ENCODE measurements at places on chromosomes 5 and 9.

GRCh38 chr5:56876327-56876726, 33.1 kb upstream of the SETD9 start:
- DNase-seq, result no peak

GRCh38 chr5:57317341-57317740, 143.5 kb downstream of the GPBP1 start:
- DNase-seq, result no peak

DNA sequence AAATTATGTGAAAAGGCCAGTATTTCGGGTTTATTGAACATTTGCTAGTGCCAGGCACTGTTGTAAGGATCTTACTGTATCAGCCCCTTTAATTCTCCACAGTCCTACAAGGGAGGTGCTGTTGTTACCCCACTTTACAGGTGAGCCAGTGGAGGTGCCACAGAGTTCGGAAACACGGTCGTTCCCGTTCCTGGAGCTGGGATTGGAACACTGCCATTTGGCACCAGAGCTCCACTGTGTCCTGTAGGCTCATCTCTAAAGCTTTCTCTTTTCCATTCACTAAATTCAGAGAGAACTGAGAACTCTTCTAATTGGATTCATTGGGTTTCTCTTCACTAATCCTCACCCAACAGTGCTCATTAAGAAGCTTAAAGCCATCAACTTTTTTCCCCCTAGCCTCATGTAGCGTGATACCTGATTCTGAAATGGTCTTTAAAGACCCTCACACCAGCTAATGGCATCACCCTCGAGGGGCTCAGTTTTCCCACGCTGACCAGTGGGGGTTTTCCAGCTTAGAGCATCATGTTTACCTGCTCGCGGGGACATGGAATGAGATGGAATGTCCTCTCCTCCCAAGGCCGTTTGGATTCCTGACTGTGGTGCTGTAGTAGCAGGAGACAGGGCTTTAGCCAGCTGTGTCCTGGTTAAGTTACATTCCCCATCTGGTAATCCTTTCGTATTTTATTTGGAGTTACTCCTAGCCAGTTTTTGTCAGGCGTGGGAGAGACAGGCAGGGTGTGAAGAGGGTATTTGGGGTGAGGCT, 5.8 kb downstream of the ERGIC1 start:
- no peak for DNase-seq

GRCh38 chr9:135494791-135495559, 5.5 kb upstream of the MRPS2 start:
- DNase-seq, result no peak

DNA sequence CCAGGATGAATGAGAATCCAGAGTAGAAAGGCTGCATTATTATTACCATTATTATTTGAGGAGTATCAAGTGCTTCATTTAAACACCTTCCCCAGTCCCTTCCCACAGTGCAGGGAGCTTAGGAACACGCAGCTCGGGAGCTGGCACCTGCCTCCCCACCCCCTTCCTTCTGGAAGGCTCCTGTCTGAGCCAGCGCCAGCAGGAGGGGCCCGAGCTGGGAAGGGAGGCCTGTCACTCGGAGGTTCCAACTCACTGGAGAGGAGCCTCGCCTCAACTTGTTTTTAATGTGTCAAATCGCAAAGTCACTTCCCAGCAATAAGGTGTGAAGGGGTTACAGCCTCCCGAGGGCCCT, 156.4 kb upstream of the IRX4 start:
- DNase-seq, result no peak

GRCh38 chr5:73110190-73110589, 10.2 kb upstream of the TMEM171 start:
- no peak for DNase-seq

DNA sequence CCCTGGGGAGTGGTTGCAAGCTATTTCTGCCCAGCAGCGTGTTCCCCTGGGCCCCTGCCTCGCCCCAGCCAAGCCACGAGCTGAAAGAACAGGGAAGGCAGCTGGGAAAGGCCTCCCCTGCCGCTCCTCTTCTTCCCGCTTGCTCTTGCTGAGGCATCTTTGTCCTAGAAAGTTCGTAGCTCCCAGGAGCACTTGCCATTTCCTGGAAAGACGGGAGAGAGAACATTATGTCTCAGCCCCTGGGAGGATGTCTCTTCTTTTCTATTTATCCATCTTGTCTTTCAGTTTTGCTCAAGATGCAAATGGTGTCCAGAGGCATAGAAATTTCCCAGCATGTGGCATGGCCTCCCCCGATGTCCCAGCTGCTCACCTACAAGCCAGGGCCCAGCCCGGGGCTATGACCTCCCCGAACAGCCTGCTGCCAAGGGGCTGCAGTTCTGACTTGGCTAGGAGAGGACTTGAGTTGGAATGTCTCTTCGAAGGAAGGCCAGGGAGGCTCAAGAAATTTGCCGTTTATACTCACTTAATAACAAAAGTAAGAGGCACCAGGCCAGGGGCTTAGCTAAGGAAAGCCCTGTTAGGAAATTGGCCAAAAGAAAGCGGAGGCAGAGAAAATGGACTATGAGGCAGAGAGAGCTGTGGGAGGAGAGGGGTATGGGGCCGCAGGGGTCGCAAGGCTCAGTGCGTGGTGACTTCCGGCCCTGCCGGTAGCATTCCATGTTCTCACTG, 87.3 kb downstream of the LIFR start:
- DNase-seq, result no peak

DNA sequence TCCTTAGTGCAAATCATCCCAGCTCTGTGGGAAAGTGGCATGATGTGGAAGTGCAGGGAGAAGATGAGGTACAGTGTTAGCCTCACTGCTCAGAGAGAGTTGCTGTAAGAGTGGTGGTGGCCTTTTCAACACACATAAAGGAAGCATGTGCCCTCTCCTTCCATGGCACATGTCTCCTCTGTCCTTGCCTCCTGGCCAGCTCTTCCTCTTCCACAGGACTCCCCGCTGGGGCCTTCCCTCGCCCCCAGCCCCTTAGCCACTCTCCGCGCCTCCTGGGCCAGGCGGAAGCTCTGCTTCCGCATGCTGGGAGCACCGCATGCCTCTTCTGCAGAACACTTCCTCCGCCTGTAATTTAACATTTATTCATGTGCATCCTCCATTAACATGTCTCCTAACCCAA, 4.8 kb upstream of the KCNMB1 start:
- DNase-seq, result no peak

GRCh38 chr5:13627673-13628454, 316.6 kb downstream of the DNAH5 start:
- no peak for DNase-seq

- no peak for DNase-seq
These were observed 769.7 kb downstream of the TAF11L14 start for GRCh38 chr5:18403941-18404438.

DNA sequence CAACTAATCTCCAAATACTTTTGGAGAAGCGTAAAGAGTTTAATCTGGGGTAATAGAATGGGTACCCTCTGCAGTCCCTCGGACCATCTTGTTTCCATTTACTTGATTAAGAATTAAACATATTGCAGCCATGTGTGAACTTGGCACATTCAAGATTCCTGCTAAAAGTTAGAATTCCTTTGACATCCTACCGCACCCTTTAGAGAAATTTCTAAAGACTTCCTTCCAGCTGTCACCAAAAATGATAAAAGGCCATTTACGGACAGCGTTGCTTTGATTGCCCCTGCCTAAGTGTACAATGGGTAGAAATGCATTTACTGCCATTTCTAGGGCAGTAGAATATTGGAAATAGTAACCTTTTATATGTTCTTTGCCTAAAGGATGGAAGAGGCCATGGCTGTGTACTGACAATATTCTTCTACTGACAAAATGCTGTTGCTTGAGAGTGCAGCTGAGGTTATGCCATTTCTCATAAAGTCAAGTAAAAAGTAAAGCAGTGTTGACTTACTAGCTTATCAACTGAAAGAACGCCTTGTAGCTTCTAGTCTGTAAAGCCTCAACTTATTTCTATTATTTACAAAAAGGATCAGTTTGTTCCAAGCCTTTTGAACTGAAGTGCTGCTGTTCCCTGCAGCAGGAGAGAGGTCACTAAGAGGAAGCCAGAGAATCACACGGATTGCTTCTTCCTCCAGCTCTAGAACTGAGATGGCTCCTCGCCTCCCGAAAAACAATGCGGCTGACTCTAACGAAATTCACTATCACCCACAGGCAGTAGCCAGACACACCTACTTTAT, 139.8 kb upstream of the BASP1 start:
- DNase-seq, result no peak

DNA sequence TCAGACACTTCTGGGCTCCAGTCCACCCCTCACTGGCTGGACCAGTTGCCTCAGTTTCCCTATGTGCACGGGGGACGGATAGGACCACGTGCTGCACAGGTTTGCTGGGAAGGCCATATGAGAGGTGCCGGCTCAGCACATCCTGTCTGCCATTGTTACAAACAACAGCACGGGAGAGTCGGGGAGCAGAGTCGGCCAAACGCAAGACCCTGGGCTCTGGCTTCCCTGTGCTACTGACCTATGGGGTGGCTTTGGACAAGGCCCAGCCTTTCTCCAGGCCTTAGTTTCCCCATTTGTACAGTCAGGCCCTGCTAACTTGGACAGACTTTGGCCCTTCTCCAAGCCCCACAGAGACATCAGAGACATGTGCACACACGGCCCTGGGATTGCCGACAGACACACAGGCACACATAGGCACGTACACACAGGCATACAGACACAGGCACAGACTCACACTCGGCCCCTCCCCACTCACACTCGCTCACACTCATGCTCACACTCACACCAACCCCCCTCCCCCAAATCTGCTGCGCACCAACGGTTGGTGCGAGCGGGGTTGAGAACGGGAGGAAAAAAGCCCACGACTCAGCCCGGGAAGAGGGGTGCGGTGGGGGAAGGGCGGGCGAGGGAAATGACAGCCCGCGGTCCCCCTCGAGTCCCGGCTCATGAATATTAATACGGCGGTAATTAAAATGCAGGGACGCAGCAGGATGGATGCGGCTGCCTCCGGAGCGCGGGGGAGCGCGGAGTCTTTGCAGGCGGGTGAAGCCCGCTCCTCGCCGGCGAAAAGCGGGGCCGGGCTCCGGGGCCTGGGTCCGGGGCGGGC, 133.0 kb downstream of the C9orf50 start:
- no peak for DNase-seq

DNA sequence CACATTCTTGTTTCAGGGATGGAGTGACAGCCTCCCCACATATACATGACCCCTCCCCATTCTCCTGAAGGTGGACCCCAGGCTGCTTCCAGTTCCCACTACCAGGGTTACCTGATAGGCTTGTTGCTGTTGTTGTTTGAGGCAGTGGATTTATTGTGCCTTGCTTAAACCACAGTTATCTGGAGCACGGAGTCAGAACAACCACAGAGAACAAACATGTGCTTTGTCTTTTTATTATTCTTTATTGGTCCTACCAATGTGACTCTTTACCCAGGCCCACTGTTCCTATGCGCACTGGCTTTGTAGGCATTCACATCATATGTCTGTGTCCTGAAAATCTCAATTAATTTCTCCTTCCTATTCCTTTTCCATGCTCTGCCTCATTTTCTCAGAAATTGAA, 41.2 kb upstream of the IPPK start:
- DNase-seq, result no peak

DNA sequence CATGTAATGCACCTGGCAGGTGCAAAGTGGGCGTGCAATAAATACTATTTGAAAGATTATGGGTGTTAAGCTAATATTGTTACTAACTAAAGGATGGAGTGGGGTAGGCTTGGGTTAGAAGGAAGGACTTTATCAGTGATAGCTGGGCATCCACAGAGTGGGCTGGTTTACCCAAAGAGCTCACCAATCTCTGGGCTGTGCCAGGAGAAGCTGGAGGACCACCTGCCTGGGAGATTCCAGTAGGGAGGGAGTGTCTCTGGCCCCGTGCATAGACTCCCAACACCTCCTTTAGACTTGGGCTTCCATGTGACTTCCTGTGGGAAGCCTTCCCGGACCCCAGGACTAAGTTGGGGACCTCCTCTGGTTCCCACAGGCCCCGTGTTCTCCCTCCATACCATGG, 5.6 kb upstream of the URM1 start:
- no peak for DNase-seq

- DNase-seq, result no peak
These were observed 5.2 kb downstream of the GFI1B start for GRCh38 chr9:132983491-132984201.

DNA sequence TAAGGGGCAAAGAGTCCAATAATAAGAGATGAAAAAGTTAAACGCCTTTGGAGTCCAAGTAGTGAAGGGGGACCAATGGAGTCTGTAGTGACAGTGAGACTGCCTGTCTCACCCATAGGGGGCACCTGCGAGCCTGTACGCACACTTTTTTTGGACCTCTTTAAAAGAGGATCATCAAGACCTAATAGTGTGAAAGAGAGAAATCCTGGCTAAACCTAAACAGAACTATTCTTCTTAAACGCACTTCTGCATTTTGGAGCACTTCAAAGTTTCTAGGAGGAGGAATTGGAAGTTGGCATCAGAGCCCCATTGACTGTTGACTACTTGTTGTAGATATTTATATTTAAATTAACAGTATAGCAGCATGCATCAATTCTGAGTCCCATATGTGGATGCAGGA, 636.1 kb upstream of the KLF4 start:
- peak; percentile 0 for DNase-seq

DNA sequence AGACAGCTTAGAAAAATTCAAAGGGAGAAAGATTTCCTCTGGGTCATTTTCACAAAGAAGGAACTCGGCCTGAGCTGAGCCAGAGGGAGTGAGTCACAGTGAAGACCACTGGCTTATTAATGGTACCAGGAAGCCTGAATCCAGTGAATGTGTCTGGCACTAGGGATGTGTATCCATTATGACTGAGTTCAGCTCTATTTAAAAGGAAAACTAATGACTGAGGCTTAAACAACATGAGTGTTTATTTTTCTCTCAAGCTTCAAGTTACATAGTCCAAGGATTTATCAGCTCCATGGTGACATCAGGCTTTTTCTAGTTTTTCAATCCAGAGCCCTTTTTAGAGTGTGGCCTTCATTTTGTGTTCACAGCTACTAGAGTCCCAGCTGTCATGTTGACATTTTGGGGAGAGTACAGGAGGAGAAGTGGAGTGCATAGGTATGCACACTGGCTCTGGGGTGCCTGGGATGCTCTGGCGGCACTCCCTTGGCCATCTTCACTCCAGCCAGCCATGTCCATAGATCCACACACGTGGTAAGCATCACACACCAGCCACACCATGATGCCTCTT, 159.5 kb upstream of the ERCC6L2 start:
- DNase-seq, result no peak

- no peak for DNase-seq
These were observed 210.2 kb upstream of the GAS1 start for GRCh38 chr9:87157366-87158031.

DNA sequence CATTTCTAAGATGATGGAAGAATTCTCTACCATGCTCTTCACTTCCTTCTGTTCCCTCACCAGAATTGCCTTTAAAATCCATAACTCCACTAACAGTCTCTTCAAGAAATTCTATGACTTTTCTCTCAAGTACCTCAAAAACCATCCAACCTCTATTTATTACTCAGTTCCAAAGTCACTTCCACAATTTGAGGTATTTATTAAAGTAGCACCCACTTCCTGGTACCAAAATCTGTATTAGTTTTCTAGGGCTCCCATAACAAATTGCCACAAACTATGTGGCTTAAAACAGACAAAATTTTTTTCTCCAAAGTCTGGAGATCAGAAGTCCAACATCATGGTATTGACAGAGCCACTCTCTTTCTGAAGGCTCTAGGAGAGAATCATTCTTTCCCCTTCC, 4.9 kb upstream of the SPTLC1 start:
- DNase-seq, result no peak

GRCh38 chr5:142542906-142543305, 143.0 kb downstream of the FGF1 start:
- DNase-seq, result no peak
